ENCODE measurements at places on chromosomes 6 and 20.

DNA sequence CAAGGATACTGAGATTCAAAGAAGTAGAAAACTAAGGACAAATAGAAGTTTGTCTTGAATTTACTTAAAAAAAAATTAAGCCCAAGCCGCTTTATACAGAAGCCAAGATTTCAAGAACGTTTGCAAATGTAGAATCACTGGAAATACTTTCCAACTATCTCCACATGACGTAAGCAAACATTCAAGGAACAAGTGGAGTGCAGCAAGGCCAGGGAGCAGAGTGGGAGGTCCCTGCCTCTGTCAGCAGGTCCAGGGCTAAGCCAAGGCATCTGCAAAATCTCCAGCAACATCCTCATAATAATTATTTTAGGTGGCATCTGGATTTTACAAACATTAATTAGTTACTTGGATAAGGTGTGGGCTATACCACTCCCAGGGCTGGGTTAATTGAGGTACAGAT, 60.1 kb upstream of the AKIRIN2 start:
- no peak for DNase-seq

GRCh38 chr20:39886650-39887190, 802.3 kb downstream of the MAFB start:
- no peak for DNase-seq

DNA sequence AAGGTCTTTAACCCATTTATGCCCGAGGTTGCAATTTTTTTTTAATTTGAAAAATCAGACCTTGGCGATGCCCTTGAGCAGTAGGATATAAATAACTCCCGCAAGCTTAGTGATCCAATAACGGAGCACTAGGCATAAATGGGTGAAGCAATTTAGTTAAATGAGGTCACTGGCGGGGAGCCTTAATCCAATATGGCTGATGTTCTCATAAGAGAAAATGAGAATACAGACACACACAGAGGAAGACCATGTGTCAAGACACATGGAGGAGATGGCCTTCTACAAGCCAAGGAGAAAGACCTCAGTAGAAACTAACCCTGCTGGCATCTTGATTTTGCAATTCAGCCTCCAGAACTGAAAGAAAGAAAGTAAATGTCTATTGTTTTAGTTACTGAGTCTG, 735 bp downstream of the SIRPG start:
- no peak for DNase-seq

GRCh38 chr6:167047554-167047953, 48.4 kb downstream of the CEP43 start:
- no peak for DNase-seq

DNA sequence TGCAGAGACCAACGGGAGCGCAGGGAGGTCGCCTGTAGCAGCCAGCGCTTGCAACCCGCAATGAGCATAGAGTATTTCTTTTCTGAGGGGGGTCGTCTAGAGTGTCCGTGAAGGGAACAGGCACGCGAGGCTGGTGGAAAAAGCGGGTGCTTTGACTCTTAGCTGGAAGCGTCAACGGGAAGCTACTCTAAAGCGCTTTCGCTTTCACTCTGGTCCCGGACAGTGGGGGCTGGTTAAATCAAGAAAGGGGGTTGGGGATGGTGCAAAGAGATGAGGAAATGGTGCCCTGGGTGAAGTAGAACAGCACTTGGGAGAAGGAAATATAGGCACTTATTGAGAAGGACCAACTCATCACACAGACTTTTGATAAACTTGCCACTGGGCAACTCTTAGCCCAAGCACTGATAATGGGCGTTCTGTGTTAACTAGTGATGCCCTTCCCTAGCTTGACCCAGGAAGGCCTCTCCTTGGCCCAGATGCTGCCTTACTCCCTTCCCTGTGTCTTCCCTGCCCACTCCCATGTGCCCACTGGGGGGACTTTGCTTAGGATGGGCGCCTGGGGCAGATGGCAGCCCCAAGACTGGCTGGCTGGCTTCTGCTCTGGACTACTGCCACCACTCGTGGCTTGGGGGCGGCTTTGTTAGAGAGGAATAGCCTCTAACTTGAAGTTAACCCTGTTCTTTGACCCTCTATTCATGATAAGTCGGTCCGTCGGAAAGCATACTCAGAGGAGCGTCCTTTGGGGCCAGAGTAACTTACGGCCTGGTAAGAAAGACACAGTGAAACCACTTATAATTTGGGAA, 585 bp downstream of the PSMB9 start:
- DNase-seq, result no peak
